ENCODE measurements at places on chromosomes 12 and 14. TPM values are rescaled to one million over a fixed set of nuclear protein-coding genes. Genes with fewer than 3 reads are reported as not detected.

GRCh38 chr12:6307529-6307928 lies 3.0 kb upstream of the PLEKHG6 start:
- DNase-seq: no peak

DNA sequence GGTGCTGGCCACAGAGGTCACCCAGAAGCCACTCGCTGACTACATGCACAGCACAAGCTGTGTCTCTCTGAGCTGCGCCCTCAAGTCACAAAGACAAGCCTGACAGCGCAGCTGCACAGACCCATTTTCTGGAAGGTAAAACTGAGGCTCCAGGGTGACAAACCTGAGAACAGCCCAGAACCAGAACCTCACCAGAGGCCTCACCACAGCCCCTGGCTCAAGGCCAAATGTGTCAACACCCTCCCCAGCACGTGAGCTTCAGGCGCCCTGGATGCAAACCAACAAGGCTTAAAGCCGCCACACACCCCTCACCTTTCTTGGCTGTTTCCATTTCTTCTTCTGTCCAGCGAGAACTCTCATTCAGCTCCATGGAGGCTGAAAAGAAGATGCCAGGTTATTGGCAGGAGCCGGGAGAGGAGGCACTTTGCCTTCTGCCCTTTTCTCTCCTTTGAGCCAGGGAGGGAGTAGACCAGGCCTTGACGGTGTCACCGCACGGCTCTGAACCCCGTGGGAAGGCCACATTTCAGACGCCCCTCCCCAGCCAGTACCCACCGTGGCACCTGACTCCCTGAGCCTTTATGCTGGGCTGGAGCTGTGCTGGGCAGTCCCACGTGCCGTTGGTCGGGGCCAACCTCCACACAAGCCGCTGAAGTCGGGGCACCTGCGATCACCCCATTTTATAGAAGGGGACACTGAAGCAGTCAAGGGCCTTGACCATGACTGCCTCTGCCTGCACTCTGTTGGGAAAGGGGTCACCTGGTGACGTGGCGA lies 103.1 kb downstream of the RFLNA start:
- DNase-seq: no peak

DNA sequence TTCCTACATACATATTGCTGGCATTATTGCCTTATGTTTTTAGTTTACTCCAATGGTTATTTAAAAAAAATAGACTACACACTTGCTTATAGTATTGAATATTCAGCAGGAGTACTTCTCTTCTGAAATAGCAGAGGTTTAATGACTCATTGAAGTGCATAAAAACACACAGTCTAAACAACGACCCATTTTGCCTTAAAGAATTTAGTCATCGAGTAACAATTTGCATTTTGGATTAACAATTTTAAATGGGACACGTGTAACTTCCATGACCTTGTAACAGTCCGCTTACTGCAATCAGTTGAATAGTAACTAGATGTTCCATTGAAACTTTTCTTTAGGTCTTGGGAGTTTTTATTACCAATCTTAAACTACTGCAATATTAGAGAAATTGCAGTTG lies 9.0 kb downstream of the TRHDE start:
- no peak for DNase-seq

DNA sequence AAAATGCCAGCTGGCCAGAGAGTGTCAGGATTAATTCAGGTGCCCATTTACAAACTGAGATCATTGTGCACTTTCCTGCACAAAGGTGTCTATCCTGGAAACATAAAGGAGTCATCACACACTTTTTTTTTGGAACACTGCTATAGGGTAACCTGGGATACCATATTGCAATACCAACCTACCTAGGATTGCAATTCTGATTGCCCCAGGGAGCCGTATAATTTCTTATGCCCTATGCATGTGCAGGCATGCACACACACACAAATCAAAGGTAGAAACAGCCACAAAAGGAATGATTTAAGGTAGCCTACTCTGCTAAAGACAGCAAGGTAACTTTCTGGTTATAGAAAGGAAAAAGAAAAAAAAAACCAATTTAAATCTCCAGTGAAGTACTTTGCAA lies 285.3 kb upstream of the KITLG start:
- no peak for DNase-seq

DNA sequence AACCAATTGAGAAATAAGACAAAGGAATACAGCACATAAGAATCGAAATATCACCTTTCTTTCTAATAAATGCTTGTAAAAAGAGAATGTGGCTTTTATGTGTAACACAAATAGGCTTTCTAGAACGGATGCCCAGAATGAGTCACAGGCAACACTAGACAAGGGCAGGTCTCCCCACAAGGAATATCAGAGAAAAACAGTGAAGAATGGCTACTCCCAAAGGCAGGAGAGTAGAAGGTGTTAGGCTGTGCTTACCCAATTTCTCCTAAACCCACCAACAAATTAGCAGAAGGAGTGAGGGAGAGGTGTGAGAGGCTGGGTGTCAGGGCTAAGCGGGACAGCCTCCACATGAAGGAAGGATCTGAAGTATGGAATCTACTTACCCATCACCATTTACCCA lies 55.2 kb downstream of the GALNT4 start:
- no peak for DNase-seq

DNA sequence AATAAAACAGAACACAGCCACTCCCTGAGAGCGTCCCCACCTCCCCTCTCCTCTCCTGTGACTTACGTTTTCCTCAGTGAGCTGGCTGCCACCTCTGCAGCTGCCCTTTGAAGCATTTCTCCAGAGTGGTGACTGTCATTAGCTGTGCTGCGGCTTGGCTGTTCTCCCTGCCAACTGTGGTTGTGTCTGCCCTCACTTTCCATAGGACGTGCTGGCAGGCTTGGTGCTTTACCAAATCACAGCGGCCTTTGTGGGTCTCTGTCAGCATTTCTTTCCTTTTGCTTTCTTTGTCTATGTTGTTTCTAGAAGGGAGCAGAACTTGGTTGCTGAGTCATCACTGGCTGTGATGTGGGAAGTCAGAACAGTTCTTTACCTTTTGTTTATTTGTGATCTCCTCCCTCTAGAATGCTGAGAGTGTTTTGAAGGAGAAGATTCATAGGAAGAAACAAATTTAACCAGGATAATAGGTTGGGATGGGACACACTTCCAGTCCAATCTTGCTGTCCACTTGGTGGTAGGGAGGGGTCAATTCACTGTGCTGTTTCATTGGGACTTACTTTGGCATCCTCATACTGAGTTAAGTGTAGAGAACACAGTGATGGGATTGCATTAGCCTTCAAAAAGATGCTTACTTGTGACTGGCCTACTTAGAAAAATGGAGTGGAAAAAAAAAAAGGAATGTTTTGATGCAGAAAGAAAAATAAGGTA lies 88.2 kb downstream of the TMX1 start:
- no peak for DNase-seq

DNA sequence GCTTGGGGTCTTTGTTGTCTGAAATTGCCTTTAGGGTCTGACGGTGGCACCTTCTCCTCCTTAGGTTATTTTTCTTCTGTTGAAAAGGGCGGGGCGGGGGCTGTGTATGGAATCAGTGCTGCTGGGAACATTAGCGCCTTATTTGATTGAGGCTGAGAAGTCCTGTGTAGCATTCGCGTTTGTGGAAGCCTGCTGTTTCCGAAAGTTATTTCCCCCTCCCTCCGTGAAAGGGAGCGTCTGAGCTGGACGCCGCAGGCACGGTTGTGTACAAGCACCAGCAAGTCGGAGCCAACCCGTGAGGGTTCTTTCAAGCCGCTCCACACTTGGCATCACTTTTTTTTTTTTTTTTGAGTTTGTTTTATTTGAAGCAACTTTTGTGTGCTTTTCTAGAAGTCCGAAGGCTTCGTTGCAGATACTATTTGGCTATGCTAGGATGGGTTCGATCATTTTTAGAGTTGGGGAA lies 1.1 kb downstream of the SYNE2 start:
- no peak for DNase-seq

GRCh38 chr12:7060353-7060954 lies at the start of gene C1S:
C1S (plus strand) TSS chr12:7060718; CDS start chr12:7061913, 1,195 bp downstream.
- no peak for DNase-seq

DNA sequence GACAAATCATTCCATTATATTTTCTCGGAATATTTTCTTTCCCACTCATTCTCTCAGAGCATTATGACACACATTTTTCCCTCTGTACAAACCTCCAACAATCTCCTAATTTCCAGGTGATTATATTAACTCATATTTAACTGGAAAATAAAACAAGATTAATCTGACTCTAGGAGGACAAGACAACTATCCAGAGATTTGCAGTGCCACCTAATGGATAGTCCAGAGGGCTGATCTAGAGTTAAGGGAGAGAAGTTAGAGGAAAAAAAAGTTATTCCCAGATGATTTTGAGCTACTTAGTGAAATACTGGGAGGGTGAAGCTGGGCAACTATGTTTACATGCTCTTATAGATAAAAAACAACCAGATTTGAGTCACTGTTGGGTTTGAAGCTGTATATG lies 161.7 kb downstream of the ALX1 start:
- no peak for DNase-seq

Gene SERPINA6
- not detected for total RNA-seq

Gene CLEC4A
- total RNA-seq: 0.33 TPM

- DNase-seq: peak; percentile 33
Observed at GRCh38 chr12:1518591-1519516, 75.5 kb downstream of the FBXL14 start.

- no peak for DNase-seq
Observed at GRCh38 chr14:24297190-24297964, 2.2 kb downstream of the DHRS1 start.

GRCh38 chr12:80807640-80808288 lies 91.1 kb downstream of the MYF5 start:
- DNase-seq: no peak

Gene COCH
- 1.3 TPM for total RNA-seq

- DNase-seq: no peak
Observed at GRCh38 chr12:73321319-73321718, 1049.1 kb downstream of the TRHDE start.

GRCh38 chr12:26466726-26467125 lies 271.4 kb downstream of the SSPN start:
- DNase-seq: no peak

Gene GLT8D2
- 0.54 TPM for total RNA-seq

Gene KRT72
- not detected for total RNA-seq

Gene LBHD2
- total RNA-seq: not detected

Gene FOXN4
- 0.08 TPM for total RNA-seq

Gene APOLD1
- 4.1 TPM for total RNA-seq

DNA sequence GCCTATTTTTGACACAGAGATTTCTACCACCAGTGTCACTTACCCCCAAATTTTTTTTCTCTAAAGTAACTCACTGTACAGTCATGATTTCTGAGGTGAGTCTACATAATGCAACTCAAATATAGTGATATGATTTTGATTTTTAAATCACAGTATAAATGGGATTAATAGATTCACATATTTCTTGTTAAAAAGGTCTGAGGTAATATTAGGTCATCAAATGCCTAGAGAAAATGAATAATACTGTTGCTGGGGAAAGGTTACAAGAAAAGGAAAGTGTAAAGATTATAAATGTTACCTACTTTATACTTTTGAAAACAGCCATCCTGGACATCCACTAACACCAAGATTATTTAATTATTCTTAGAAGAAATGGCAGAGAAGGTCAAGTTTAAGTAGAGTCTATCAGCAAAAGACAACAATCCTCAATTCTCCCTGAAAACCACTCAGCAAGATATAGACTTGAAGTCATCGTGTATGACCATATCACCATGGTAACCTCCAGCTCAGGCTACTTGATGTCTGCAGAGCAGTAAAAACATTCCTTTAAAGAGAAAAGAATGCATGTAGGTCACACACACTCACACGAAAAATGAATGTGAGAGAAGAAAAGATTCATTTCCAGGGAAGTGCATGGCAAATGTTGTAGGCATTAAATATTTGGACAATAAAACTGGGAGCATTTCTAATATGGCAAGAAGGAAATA lies 58.7 kb downstream of the CCDC59 start:
- no peak for DNase-seq

Gene CEBPE
- total RNA-seq: not detected

DNA sequence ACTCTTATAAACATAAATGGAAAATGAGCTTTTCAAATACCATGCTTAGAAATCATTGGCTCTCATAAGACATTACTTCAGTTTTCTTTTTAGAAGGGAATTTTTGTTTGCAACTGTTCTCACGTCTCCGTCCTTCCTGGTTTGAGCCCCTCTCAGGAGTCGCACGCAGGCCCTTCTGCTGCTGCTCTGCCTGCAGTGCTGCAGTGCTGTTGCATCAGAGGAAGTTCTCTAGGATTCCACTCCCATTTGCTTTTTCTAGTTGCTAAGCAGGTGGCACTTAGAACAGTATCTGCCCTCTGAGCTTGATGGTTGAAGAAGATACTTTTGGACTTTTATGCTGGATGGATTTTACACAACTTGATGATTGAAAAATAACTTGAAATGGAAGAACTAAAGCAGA lies 70.8 kb downstream of the SCN8A start:
- no peak for DNase-seq

- DNase-seq: no peak
Observed at GRCh38 chr12:119649202-119649808, 18.6 kb upstream of the PRKAB1 start.

GRCh38 chr12:9030776-9031175 lies 41.4 kb downstream of the KLRG1 start:
- DNase-seq: no peak

Gene TMCC3
- total RNA-seq: 0.92 TPM

- no peak for DNase-seq
Observed at GRCh38 chr14:44403193-44403592, 103.9 kb downstream of the FSCB start.

Gene NEDD1
- 30.3 TPM for total RNA-seq

GRCh38 chr12:57476162-57476992 lies 3.3 kb downstream of the ARHGAP9 start:
- DNase-seq: no peak

- DNase-seq: no peak
Observed at GRCh38 chr14:93629643-93630042, 158.6 kb downstream of the PRIMA1 start.

Gene TAS2R20
- total RNA-seq: 0.95 TPM

Gene KIF5A
- total RNA-seq: 3.0 TPM

Gene RFLNA
- 5.4 TPM for total RNA-seq

DNA sequence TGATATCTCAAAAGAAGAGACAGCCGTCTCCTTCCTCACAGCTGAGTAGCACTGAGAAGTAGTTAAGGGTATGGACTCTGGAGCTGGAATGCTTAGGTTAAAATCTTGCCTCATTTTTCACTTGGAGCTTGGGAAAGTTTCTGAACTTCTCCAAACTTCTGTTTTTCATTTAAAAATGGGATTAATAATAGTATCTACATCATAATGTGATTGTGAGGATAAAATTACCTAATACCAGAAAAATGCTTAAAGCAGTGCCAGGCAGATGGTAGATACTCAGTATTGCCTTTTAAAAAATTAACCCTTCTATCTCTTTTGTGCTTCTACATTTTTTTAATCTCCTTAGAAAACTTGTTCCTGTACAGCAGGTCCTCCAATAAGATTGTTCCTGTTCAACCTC lies 63.1 kb downstream of the A2M start:
- DNase-seq: no peak

Gene SLC6A13
- total RNA-seq: 0.57 TPM

Gene MGAT4C
- total RNA-seq: not detected

Gene GNPTAB
- 40.8 TPM for total RNA-seq

DNA sequence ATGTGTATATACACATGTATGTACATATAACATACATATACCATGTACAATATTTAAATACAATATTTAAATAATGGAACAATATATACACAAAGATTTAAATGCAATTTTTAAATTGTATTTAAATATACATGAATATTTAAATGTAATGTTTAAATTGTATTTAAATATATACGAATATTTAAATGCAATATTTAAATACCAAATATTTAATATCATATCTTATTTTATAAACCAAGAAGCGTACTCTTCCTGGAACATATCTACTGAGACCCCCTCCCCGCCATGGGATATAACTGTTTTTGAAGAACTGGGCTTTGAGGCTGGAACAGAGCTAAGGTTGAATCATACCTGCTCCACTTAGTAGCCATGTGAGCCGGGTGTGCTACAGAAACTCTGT lies 29.8 kb upstream of the RIMBP2 start:
- DNase-seq: no peak

- no peak for DNase-seq
Observed at GRCh38 chr12:8572507-8572906, 31.8 kb upstream of the CLEC4E start.
